Foreskin keratinocyte (primary cell): ENCODE measurements at places on chromosomes 3 and 15. TPM values are rescaled to one million over a fixed set of nuclear protein-coding genes. Genes with fewer than 3 reads are reported as not detected.

The CCNB2 gene
- total RNA-seq, result 62.5 and 73.1 TPM in 2 replicates

The PLA2G4F gene
- 0.92 and 1.2 TPM in 2 replicates for total RNA-seq

The RASGRP1 gene
- total RNA-seq, result not detected in 2 replicates

The FETUB gene
- 0.07 TPM in 1 of 2 replicates, not detected in the other for total RNA-seq

The AMT gene
- 1.2 and 1.3 TPM in 2 replicates for total RNA-seq

The GOLGA6A gene
- total RNA-seq, result not detected in 2 replicates

The HCLS1 gene
- 1.6 and 1.9 TPM in 2 replicates for total RNA-seq

The KLHL6 gene
- 0.03 and 0.11 TPM in 2 replicates for total RNA-seq
